GM13976 (cell line): ENCODE measurements at places on chromosomes 11 and 22.

- DNase-seq: no peak
Measured at GRCh38 chr22:23384923-23385677, 195.0 kb downstream of the IGLL1 start.

DNA sequence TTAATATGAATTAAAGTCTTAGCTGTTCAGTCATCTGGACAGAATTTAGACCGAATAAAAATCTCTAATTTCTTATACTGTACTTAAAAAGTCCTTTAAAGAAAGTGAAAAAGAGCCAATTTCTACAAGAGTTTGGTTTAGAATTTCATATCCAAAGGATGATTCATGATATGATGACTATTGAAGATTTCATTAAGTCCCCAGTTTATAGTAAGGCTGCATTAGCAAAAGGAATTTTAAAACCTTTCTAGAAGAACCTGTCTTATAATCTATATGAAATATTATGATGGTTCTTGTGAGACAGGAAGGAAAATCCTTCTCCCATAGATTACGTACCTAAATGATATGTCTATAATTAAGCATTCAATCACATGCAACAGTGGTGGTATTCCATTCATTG lies 34.8 kb downstream of the TSG101 start:
- no peak for DNase-seq

DNA sequence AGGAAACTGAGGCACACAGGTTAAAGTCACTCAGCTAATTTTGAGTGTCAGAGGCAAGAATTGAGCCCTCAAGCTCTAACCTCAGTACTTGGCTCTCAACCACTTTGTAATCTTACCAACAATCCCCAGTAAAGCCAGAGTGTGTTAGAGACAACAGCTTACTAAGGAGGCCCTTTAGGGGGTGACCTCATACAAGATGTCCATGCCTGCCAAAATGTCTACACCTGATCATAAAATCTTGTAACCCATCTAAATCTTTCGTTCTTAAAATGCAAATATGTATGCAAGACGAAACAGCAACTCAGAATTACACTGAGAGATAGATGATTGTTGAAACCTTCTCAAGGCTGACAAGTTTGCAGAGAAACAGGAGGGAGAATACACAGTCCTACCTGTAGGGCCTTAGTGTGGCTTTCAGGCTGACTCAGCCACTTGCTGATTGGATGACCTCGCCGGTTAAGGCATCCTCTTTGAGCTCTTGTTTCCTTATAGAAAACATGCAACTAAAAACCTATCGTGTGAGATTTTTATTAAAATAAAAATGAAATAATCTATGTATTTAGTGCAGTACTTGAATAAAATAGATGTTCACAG lies 143.2 kb downstream of the OPCML start:
- DNase-seq: peak; percentile 27

DNA sequence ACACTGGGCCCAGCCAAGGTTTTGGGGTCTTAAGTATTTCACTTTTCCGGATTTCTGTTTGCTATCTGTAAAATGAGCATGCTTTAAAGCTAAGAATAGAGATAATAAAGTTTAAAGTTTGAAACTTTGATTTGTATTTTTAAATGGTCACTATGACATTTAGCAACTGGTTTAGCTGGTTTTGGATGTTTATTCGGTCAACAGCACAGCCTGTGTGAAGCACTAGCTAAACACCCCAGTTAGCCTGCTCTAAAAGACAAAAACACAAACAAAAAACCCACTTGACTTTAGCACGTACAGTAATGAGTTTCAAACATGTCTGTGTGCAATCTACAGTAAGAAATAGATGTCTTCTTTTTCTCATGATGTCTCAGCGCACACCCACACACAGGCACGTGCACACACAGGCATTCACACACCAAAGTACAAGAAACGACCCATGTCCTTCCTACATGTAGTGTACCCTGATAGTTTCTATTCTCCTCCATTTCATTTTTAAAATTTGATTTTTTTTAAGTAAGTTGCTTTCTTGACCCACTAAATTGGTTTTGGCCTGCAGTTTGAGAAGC lies 29.4 kb downstream of the SLC1A2 start:
- peak; percentile 36 for DNase-seq

- no peak for DNase-seq
Measured at GRCh38 chr11:70389201-70389600, 9.1 kb upstream of the CTTN start.

GRCh38 chr11:844693-845644 lies 2.3 kb downstream of the TSPAN4 start:
- DNase-seq: peak; percentile 77

DNA sequence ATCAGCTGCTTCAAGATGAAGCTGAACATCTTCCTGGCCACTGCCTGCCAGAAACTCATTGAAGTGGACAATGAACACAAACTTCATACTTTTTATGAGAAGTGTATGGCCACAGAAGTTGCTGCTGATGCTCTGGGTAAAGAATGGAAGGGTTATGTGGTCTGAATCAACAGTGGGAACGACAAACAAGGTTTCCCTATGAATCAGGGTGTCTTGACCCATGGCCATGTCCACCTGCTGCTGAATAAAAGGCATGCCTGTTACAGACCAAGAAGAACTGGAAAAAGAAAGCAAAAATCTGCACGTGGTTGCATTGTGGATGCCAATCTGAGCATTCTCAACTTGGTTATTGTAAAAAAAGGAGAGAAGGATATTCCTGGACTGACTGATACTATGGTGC lies 22.2 kb upstream of the BIRC3 start:
- DNase-seq: no peak
